ENCODE measurements at places on chromosomes 13 and 19. TPM values are rescaled to one million over a fixed set of nuclear protein-coding genes. Genes with fewer than 3 reads are reported as not detected.

Gene CLEC11A
- 169 TPM for total RNA-seq

Gene FLT3LG
- 3.2 TPM for total RNA-seq

Gene CYSLTR2
- 0.16 TPM for total RNA-seq

Gene MBD3L4
- not detected for total RNA-seq

Gene PINLYP
- total RNA-seq: 1.8 TPM

Gene SERP2
- 1.6 TPM for total RNA-seq

Gene B3GNT3
- not detected for total RNA-seq

Gene KRTDAP
- not detected for total RNA-seq

Gene SMIM17
- not detected for total RNA-seq

Gene TSSK6
- not detected for total RNA-seq

Gene NKPD1
- not detected for total RNA-seq

Gene CYP4F11
- total RNA-seq: not detected

Gene CYP4F2
- total RNA-seq: not detected

Gene CXCL17
- total RNA-seq: not detected

Gene SYCN
- total RNA-seq: not detected

Gene SHISA2
- total RNA-seq: 0.54 TPM

Gene LSR
- 1.6 TPM for total RNA-seq

Gene ZNF790
- total RNA-seq: 6.3 TPM

Gene ATCAY
- not detected for total RNA-seq

Gene PABPC3
- total RNA-seq: under 0.01 TPM

Gene DNMT1
- 38.2 TPM for total RNA-seq

Gene IGFLR1
- total RNA-seq: 2.9 TPM

Data from cardiac atrium fibroblast (primary cell).